ENCODE measurements at places on chromosomes 16 and 17.
A peak's percentile ranks its signal among the peaks of the same experiment; 100 is the strongest.

- H3K27ac ChIP-seq: no peak overlapping the region
- no peaks in the 10 kb centered on the region for H3K4me1 ChIP-seq
- H3K36me3 ChIP-seq: no peaks in the 10 kb centered on the region
- no peak for DNase-seq
Observed at GRCh38 chr17:34382621-34383124, 19.6 kb upstream of the CCL1 start.

DNA sequence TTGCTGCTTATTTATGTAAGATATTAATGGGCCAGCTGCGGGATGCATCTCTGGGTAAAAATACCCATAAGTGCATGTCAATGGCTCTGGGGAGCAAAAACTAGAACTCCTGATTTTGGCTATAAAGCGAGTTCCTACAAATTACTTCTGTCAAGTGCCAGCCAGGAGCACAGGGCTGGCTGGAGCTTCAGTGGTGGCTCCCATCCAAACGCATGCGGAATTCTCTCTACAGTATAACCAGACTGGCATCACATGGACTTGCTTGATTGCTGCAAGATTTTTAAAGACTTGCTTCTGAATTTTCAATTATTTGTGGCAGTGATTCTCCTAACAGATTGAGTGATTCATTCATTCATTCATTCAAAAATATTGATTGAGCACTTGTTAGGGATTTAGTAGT, 260.9 kb downstream of the PHKB start:
- no peak overlapping the region for H3K4me3 ChIP-seq
- H3K27ac ChIP-seq: no peak overlapping the region
- H3K36me3 ChIP-seq: no peaks in the 10 kb centered on the region
- peaks cover 36% of the 10 kb centered on the region for H3K27me3 ChIP-seq

DNA sequence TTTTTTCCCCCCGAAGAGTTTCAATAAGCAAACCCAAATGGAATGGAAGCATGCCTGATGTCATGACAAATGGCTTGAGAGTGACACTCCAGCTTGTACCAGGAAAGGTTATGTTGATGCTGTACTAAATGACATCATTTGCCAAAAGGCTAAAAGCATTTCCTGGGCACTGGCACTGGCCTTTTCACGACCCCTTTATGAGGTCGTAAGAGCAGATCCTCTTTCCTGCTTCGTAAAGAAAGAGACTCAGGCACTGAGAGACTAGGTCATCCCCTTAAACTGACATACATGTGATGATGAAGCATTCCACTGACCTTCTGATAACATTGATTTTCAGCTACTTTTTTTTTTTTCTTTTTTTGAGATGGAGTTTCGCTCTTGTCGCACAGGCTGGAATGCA, 30.5 kb downstream of the CEP295NL start:
- DNase-seq: no peak
- H3K27ac ChIP-seq: no peak overlapping the region
- H3K4me1 ChIP-seq: peaks cover 6% of the 10 kb centered on the region
- H3K36me3 ChIP-seq: peaks cover 33% of the 10 kb centered on the region

GRCh38 chr17:78798695-78799559, 16.9 kb upstream of the CYTH1 start:
- peaks cover 8% of the 10 kb centered on the region for H3K4me1 ChIP-seq
- H3K4me3 ChIP-seq: no peak overlapping the region
- H3K36me3 ChIP-seq: peaks cover 48% of the 10 kb centered on the region
- no peak overlapping the region for H3K27ac ChIP-seq

- H3K27me3 ChIP-seq: no peaks in the 10 kb centered on the region
- peaks cover 12% of the 10 kb centered on the region for H3K4me1 ChIP-seq
- no peaks in the 10 kb centered on the region for H3K36me3 ChIP-seq
- no peak overlapping the region for H3K27ac ChIP-seq
- no peak overlapping the region for H3K4me3 ChIP-seq
Observed at GRCh38 chr16:65790768-65791167, 575.7 kb upstream of the CDH5 start.

GRCh38 chr16:81816351-81816750, 37.3 kb downstream of the PLCG2 start:
- H3K36me3 ChIP-seq: no peaks in the 10 kb centered on the region
- no peak for DNase-seq
- H3K4me1 ChIP-seq: peaks cover 3% of the 10 kb centered on the region
- no peaks in the 10 kb centered on the region for H3K27me3 ChIP-seq
- H3K4me3 ChIP-seq: no peak overlapping the region

GRCh38 chr17:81040791-81041337, 5.9 kb downstream of the BAIAP2 start:
- peaks cover 72% of the 10 kb centered on the region for H3K4me1 ChIP-seq
- H3K4me3 ChIP-seq: no peak overlapping the region
- H3K36me3 ChIP-seq: no peaks in the 10 kb centered on the region
- DNase-seq: no peak
- no peaks in the 10 kb centered on the region for H3K27me3 ChIP-seq
- peak overlapping the region; percentile 85 for H3K27ac ChIP-seq

GRCh38 chr16:48117217-48118105, 38.3 kb downstream of the ABCC12 start:
- H3K27me3 ChIP-seq: peaks cover 16% of the 10 kb centered on the region
- no peak overlapping the region for H3K27ac ChIP-seq
- peak; percentile 81 for DNase-seq
- H3K36me3 ChIP-seq: no peaks in the 10 kb centered on the region
- no peaks in the 10 kb centered on the region for H3K4me1 ChIP-seq

GRCh38 chr16:87421003-87421912, 29.1 kb downstream of the MAP1LC3B start:
- no peak overlapping the region for H3K27ac ChIP-seq
- DNase-seq: no peak
- H3K36me3 ChIP-seq: peaks cover 33% of the 10 kb centered on the region
- H3K4me3 ChIP-seq: no peak overlapping the region
- peaks cover 5% of the 10 kb centered on the region for H3K4me1 ChIP-seq

DNA sequence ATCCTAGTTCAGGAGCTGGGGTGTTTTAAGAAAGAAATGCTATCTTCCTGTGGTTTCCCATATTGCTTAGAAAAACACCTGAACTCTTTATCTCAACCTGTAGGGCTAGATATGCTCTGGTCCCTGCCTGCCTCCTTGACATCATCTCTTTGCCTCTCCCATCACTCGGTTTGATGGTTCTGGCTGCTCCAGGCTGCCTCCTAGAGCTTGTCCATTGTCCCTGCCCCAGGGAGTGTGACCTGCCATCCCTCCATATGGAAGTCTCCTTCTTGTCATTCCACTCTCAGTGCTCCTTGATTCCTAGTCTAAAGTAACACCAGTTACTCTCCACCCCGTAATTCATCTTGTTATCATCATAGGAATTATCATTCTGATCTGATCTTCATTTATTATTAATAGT, 369.0 kb upstream of the EEF2KMT start:
- no peak overlapping the region for H3K4me3 ChIP-seq
- H3K36me3 ChIP-seq: no peaks in the 10 kb centered on the region
- no peaks in the 10 kb centered on the region for H3K4me1 ChIP-seq
- no peak overlapping the region for H3K27ac ChIP-seq
